ENCODE measurements at places on chromosomes 7 and 10. TPM values are rescaled to one million over a fixed set of nuclear protein-coding genes. Genes with fewer than 3 reads are reported as not detected.

GRCh38 chr10:3109633-3110032 lies 42.3 kb downstream of the PFKP start:
- H3K27ac ChIP-seq = no peak overlapping the region
- H3K36me3 ChIP-seq = peaks cover 4% of the 10 kb centered on the region
- H3K27me3 ChIP-seq = no peaks in the 10 kb centered on the region
- H3K4me3 ChIP-seq = no peak overlapping the region
- no peaks in the 10 kb centered on the region for H3K4me1 ChIP-seq

Gene MASTL
- total RNA-seq = 12.3 TPM

DNA sequence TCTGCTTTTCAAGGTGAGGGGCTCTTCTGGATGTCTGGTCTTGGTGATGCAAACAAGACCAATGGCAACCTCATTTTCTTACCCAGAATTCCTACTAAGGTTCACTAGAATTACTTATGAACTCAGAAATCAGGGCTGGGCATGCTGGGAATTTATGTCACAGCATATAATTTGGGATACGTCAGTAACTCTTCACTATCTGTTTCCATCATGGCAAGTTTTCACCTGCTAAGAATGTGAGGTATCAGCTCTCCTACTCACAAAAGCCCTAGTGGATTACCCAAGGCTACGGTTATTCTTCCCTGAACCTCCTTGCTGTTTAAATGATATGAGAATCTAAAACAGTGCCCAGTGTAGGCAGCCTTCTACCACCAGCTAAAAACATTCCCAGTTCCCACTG lies 53.1 kb downstream of the PNLIPRP2 start:
- no peak for DNase-seq
- H3K4me3 ChIP-seq = no peak overlapping the region
- H3K27ac ChIP-seq = no peak overlapping the region
- no peaks in the 10 kb centered on the region for H3K4me1 ChIP-seq
- no peaks in the 10 kb centered on the region for H3K36me3 ChIP-seq

DNA sequence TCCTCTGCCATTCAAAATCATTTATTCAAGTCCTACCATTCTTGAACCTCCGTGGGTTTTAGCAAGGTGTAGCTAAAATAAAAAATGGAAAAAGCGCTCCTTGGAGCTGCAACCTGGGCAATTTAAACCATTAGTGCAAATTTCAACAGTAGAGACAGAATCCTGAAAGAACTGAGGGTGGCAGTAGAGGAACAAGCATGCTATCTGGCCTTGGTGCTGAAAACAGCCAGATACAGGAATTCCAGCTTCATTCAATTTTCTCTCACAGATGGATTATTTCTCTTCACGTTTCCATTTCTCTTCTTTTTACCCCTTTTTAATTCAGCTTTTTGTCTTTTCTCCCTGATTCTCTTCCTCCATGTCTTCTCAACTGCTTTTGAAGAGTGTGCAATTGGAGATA lies 77.7 kb downstream of the OTUD1 start:
- no peaks in the 10 kb centered on the region for H3K36me3 ChIP-seq
- H3K27me3 ChIP-seq = no peaks in the 10 kb centered on the region
- H3K4me1 ChIP-seq = no peaks in the 10 kb centered on the region
- no peak overlapping the region for H3K4me3 ChIP-seq
- H3K27ac ChIP-seq = no peak overlapping the region

DNA sequence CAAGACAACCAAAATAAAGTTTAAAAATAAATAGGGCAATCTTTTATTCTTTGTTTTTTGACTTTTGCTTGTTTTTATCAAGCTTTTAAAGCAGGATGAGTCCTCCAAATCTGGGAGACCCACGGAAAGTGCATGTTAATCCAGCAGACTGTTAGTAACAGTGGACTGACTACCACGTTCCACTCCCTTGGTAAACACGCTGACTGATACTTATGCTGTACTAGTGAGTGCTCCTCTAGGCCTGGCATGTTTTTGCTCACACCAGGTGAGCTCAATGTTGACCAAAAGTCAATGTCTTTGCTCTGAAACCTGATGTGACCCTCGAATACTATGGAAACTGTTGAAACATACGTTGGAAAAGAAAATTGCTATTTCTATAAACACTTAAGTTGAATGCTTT lies 88.4 kb downstream of the KIAA1549 start:
- DNase-seq = no peak
- peaks cover 47% of the 10 kb centered on the region for H3K4me1 ChIP-seq
- H3K36me3 ChIP-seq = 0 out of 2 replicates have a peak, but pooled peaks cover 2% of the 10 kb centered on the region
- H3K27me3 ChIP-seq = no peaks in the 10 kb centered on the region
- H3K4me3 ChIP-seq = no peak overlapping the region

Gene GJD4
- not detected for total RNA-seq

Gene GSTO2
- total RNA-seq = 28.5 TPM

All from Panc1 (cell line).